ENCODE measurements at places on chromosomes 16 and 17.

DNA sequence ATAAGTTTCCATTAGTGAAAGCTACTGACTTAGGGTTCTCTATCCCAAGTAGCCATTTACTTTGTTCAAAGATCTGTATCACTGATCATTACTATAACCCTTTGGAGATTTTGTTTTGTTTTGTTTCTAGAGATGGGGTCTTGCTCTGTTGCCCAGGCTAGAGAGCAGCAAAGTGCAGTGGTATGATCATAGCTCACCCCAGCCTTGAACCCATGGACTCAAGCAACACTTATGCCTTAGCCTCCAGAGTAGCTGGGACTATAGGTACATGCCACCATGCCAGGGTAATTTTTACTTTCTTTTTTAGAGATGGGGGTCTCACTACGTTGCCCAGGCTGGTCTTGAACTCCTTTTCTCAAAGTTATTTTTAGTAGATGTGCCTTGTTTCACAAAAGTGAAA is 154.7 kb downstream of the KCNJ2 start:
- no peak for DNase-seq

- DNase-seq, result no peak
Observed at GRCh38 chr16:87057951-87058560, 259.1 kb downstream of the C16orf95 start.

DNA sequence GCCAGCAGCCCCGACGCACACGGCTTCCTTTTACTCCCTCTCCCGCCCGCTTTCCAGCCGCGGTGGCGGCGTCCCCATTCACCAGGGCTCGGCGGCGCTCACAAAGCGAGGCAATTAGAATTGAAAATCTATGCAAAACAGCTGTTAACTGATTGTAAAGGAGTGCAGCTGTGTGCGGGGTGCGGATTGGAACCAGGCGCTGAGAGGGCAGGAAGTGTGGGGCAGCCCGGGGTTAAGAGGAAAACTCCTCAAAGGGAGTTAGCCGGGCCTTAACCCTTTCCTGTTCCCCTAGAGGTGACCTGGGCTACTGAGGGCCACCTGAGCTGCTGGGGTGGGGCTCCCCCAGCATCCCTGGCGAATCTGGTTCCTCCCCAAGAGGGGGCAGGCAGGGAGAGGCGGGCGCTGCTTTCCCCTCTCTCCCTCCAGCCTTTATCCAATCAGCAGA is 5.8 kb upstream of the GSE1 start:
- DNase-seq, result no peak

DNA sequence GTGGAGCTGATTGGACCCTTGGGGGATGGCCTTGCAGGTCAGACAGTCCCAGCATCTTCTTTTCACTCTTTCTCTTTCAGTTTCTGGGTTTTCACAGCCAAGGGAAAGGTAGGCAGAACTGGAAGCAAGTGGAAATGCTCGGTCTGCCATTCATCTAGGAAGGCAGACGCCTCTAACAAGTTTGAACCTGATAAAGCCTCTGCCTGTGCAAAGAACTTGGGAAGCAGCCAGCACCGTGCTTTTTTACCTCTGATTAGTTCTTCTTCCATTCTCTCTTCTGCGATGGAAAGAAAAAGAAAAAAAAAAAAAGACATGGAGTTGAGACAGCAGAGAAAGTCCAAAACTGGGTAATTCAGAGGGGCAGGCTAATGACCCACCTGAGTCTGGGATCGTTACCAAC is 997.8 kb upstream of the EEF2KMT start:
- DNase-seq, result no peak

DNA sequence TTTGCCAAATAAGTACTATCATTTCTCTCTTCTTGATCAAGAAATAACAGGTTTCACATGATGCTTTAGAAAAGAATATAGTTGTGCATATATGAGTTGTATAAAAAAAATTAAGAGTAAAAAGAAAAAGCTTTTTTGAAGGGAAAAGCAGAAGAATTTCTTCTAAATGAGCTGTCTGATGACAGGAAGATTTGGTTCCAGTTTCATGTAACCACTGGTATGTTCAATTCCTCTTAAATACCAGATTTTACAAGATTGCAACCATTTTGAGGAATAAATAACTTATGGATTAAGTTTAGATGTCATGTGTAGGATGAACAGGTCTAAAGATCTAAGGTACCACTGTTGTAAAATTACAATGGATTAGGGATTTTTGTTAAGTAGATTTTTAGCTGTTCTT is 45.0 kb downstream of the VMP1 start:
- DNase-seq, result no peak

- DNase-seq, result no peak
Observed at GRCh38 chr17:80452173-80452915, 24.1 kb downstream of the NPTX1 start.

- DNase-seq, result no peak
Observed at GRCh38 chr17:65800655-65801054, 239.2 kb upstream of the AXIN2 start.

- no peak for DNase-seq
Observed at GRCh38 chr16:17029602-17030350, 441.0 kb downstream of the XYLT1 start.
